ENCODE measurements at places on chromosomes 12 and 14.

DNA sequence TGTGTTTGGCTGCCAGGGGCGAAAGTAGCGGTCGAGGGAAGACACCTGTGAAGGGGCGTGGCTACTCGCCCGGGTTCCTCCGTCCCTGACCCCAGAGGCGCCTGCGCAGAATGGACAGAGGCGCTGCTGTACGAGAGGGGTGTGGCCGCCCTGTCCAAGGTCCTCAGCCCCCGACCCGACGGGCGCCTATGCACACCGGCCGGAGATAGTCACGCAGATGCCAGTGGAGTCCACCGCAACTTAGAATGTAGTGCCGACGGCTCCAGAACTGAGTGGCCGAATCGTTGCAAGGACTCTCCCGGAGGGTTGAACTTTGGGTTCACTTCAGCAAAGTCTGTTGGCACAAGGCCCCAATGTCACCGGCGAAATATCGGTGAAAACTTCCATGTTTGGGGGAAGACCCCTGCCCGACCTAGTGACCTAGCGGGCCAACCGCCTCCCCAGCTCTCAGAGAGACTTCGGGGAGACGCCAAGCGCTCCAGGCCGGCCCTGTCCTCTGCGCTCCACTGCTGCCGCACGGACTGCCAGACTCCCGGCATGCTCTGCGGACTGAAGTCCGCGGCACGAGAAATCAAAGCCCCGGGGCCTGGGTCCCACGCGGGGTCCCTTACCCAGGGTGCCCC lies 541 bp upstream of the RNU6-7 start:
- peak; percentile 58 for DNase-seq

DNA sequence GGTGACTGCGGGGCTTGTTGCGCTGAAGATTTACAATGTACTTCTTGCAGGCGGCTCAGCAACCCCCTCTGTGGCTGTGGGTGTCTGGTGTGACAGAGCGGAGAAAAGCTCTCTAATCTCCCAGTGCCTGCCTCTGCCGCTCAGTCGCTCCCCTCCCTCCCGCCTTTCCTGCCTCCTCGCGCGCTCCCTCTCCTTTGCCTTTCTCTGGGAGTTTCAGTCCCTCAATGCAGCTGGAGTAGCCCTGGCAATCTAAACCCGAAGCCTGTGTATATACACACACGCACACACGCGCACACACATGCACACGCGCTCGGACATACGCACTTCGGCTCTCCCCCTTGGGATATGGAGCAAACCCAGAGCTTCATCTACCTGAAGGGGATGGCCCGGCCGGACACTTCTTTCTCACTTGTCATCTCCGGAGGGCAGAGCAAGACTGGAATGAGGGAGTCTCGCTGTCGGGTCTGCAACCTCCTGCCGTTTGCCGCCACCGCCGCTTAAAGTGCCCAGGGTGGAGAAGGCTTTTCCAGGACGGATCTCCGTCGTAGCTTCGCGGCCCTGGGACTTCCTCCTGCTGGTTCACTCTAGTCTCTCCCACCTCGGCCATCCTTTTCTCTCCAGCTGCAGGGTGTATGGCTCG lies 599 bp upstream of the TRHDE start:
- DNase-seq = no peak

DNA sequence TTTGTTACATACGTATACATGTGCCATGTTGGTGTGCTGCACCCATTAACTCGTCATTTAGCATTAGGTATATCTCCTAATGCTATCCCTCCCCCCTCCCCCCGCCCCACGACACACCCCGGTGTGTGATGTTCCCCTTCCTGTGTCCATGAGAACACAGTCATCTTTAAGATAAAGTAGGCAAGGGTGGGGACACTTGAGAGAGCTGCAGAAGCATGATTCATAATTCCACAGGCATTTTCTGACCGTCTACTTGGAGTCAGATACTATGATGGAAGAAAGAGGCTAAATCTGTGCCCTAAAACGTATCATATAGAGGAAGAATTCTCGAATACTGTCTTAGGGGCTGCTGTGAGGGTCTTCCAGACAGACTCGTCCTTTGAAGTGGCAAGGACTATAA lies 145.9 kb upstream of the VASH1 start:
- DNase-seq = no peak

DNA sequence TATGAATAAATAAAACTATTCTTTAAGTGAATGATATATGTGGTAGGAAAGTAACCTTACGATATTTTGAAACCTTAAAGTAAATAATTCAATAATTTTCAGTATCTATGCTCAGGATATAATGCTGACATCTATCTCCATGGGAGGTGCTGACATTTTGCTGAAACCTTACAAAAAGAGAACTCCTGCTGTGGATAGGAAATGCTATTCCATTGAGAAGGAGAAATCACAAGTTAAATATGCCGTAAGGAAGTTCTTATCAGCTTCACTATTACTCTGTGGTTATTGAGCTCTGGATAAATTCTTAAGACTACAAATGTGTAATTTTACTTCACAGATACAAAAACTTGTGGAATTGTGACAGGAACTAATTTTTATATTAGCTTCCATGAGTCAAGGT lies 722.1 kb downstream of the TMTC2 start:
- no peak for DNase-seq

DNA sequence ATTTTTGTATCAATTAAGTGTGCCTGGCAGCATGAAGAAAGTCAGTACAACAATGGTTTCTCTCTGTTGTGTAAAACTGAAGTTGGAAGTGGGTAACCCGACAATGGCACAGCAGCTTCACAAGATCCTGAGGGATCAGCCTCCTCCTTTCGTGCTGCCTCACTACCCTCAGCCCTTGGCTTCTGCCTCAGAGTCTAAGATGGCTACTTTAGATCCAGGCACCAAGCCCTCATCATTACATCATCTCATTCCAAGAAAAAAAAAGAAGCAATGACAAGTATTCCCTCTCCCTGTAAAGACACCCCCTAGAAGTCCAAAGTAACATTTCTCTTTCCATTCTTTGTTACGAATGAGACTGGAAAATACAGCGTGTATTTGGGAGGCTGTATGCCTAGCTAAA lies 92.6 kb downstream of the DNAI7 start:
- DNase-seq = no peak

DNA sequence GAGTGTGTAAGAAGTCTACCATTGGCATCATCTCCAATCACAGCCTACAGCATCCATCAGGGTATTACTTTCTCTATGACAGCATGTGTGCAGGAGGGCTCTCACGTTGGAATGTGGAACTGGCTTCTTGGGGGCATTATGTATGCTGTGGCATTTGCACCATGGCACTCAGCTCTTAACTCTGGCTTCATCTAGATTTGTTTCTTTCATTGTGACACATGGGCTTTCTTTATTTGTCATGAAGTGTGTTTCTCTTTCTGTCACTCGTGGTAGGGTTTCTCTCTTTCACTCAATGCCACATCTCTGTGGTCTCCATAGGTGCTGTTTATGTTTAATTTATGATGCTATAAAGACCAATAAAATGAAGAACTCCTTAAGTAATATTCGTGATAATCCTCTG lies 191.2 kb upstream of the GARIN2 start:
- no peak for DNase-seq

GRCh38 chr14:87975636-87976035 lies 17.3 kb downstream of the GALC start:
- no peak for DNase-seq

- DNase-seq = no peak
Measured at GRCh38 chr12:70351076-70351475, 15.0 kb upstream of the KCNMB4 start.

- DNase-seq = no peak
Measured at GRCh38 chr12:1131811-1132224, 140.8 kb downstream of the ERC1 start.
